ENCODE measurements at places on chromosomes 12 and 14. TPM values are rescaled to one million over a fixed set of nuclear protein-coding genes. Genes with fewer than 3 reads are reported as not detected.

GRCh38 chr14:43539210-43539609 lies 967.9 kb downstream of the FSCB start:
- ATAC-seq, result no peak

GRCh38 chr14:99891900-99892299 lies 98.7 kb downstream of the EML1 start:
- ATAC-seq, result no peak

DNA sequence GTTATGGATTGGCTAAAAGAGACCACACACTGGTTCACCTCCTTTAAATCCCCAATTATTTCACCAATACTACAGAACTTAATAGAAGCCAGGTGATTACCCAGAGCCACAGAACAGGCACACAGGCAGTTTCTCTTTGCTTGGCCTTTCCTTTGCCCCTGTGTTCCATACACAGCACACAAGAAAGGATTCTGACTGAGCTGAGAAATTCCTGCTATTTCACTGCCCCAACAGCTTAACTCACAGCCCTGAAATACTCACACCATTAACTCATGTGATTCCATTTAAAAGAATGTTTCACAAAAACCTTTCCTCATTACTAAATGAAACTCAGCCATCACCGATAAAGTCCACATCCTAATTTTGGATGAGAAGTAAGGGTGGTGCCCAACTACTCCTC lies 133.6 kb downstream of the MED13L start:
- peak; percentile 60 for ATAC-seq

DNA sequence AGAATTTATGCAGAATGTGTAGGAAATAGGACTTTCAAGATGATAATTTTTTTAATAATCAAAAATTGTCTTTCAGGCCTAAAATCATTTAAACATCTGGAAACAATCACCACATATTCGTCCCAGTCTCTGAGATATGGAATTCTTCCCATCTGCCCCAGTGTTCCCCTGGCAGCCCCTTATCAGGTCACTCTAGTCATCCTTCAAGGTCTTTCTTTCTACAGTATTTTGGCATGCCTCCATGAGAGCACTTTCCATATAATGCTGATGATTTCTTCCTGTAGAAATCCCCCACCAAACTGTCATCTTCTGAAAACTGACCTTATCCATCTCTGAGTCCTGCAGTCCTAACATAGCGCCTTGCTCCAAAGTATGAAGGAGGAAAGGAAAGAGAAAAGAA lies 422.1 kb downstream of the RPS29 start:
- ATAC-seq, result no peak

DNA sequence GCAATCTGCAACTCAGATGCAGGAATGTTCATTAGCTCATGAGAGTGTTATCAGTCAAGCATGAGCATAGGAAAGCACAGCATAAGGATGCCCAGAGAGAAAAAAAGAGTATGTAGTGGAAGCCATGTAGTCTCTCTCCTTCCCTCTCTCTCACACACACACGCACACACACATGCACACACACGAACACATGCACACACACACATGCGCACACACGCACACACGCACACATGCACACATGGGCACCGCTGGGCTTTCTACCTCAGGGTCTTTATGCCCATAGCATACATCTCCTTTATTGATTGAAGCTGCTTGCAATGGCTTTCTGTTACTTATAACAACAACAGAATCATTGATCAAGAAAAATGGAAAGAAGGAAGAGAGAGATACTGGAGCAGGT lies 240.9 kb downstream of the ETNK1 start:
- ATAC-seq, result no peak

GRCh38 chr14:76434220-76434619 lies 58.3 kb downstream of the ESRRB start:
- ATAC-seq, result no peak

- no peak for ATAC-seq
These were observed 102.7 kb downstream of the BTG1 start for GRCh38 chr12:92042791-92043531.

DNA sequence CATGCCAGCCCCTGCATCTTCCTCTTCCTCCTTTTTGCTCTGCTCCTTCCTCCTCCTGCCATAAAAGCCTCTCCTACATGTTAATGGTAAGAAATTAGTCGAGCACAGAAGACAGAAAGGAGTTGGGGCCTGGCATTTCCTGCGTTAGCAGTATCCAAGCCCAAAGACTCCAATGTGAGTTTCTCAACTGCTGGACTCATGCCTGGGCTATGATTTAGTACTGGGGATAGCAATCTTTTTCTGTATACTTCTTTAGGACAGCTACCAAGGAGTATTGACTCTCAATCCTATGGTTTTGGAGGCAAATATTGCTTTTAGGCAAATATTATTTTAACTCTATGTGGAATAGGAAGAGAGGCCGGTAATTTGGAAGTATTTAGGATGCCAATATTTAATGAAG lies 18.0 kb upstream of the SLC38A4 start:
- ATAC-seq, result no peak

- ATAC-seq, result no peak
These were observed 16.2 kb downstream of the CDK17 start for GRCh38 chr12:96383991-96384390.

Gene HOTAIR
- not detected for total RNA-seq

Gene TAS2R10
- total RNA-seq, result 0.87 TPM

Gene RNASE4
- total RNA-seq, result 1.7 TPM

Data from motor neuron (in vitro differentiated cells).